ENCODE measurements at places on chromosomes 7 and 10. TPM values are rescaled to one million over a fixed set of nuclear protein-coding genes. Genes with fewer than 3 reads are reported as not detected.

- no peak for DNase-seq
These were observed 2.3 kb upstream of the COL1A2 start for GRCh38 chr7:94392393-94392786.

GRCh38 chr7:137717811-137718271 lies 128.9 kb downstream of the DGKI start:
- DNase-seq: no peak

DNA sequence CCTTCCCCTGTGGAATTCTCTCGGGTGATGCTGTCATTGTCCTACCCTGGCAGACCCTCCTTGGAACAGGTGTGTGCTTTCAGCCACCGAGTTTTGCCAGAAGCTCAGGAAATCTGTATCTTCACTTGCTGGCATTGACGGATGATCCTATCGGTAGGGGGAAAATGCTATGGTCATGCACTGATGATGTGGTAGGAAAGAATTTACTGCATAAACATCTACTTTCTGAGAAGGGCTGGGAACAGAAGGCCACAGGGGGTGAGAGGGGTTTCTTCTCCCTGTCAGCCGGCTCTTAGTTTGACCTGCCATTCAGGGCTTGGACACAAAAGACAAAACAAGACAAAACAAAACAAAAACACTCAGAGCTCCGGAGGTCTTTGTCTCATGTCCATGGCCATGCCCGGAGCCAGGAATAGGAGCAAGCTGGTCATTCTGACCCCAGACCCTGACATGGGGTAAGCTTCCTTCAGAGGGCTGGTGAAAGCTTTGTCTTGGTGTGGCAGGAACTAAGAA lies 43.6 kb upstream of the CARD11 start:
- no peak for DNase-seq

GRCh38 chr10:82171899-82172298 lies 296.9 kb downstream of the NRG3 start:
- DNase-seq: no peak

The IQUB gene
- 8.0 TPM for polyA plus RNA-seq

DNA sequence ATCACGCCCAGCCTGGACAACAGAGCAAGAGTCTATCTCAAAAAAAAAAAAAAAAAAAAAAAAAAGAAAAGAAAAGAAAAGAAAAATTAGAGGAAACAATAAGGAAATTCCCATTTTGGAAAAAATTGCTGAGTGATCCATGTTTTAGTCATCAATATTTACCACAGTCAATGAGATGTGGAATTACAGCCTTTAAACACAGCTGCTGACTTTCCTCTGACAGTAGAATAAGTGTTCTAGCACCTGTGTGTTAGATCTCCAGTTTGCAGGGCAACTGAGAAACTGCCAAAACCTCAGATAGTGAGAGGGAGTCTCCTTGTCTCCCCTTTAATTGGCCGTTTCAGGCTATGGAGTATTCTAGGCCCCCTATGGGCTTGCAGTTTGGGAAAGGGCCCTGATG lies 520.1 kb downstream of the KCNMA1 start:
- no peak for DNase-seq

- no peak for DNase-seq
These were observed 410.8 kb downstream of the MDFIC start for GRCh38 chr7:115332691-115333090.

DNA sequence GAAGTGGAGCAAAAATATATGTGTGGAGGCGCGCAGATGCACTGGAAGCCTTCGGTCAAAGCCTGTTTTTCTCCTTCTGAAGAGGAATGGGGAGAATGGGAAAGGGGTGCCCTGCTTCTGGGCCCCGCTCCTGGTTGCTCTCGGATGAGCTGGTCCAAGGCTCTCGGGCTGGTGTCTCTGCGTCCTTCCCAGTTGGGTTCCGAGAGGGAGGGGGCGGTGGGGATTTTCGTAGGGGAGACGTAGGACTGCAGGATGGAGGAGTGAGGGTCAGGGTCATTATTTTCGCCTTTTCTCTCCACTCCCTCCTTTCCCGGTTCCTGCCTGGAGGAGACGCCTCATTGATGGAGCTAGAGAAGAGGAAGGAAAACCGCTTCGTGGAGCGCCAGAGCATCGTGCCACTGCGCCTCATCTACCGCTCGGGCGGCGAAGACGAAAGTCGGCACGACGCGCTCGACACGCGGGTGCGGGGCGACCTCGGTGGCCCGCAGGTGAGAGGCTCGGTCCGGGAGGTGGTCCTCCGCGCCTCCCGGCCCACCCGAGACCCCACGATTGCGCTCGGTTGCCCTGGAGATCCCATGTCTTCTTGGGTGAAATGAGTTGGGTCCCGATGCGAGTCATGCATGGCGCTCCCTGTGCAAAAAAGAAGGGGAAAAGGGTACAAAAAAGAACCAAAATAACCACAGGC lies 790 bp downstream of the ADAM22 start:
- peak; percentile 24 for DNase-seq

GRCh38 chr7:111041577-111041976 lies 49.4 kb upstream of the LRRN3 start:
- DNase-seq: no peak

The CALCR gene
- polyA plus RNA-seq: 1.0 TPM

The NFKB2 gene
- polyA plus RNA-seq: 17.2 TPM

The CRHR2 gene
- 0.07 TPM for polyA plus RNA-seq

The RBP4 gene
- polyA plus RNA-seq: 1.00 TPM

All from left kidney (tissue), 8 donors.